Suprapubic skin (tissue), 4 donors: ENCODE measurements at places on chromosomes 5 and 9. TPM values are rescaled to one million over a fixed set of nuclear protein-coding genes. Genes with fewer than 3 reads are reported as not detected.
A peak's percentile ranks its signal among the peaks of the same experiment; 100 is the strongest.

DNA sequence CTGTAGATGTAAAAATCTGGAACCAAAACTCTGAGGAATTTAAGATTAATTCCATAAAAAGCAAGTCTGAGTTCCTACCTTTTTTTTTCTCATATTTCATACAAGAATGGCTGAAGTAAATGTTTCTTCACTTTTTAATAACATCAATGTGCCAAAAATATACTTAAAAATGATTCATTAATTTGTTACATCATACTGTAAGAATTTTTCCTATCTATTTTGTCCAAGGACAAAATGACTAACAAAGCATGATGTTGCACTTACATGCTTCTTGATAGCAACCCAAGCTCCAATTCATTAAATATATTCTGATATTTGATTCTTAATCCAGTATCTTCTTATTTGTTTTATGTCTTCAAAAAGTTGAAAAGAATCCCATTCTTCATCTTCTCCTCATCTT lies 988.3 kb downstream of the TLE1 start:
- H3K27me3 ChIP-seq = no peaks in the 10 kb centered on the region
- no peak overlapping the region for H3K4me3 ChIP-seq
- H3K27ac ChIP-seq = peak overlapping the region; percentile 49
- H3K4me1 ChIP-seq = peaks cover 5% of the 10 kb centered on the region

Gene ABCA1
- total RNA-seq = 63.1 TPM

GRCh38 chr5:142342128-142342981 lies 17.5 kb upstream of the SPRY4 start:
- H3K36me3 ChIP-seq = no peaks in the 10 kb centered on the region
- H3K4me3 ChIP-seq = no peak overlapping the region
- DNase-seq = peak; percentile 34
- no peak overlapping the region for H3K27ac ChIP-seq
- H3K4me1 ChIP-seq = no peaks in the 10 kb centered on the region

Gene ADAMTSL2
- 0.60 TPM for total RNA-seq

DNA sequence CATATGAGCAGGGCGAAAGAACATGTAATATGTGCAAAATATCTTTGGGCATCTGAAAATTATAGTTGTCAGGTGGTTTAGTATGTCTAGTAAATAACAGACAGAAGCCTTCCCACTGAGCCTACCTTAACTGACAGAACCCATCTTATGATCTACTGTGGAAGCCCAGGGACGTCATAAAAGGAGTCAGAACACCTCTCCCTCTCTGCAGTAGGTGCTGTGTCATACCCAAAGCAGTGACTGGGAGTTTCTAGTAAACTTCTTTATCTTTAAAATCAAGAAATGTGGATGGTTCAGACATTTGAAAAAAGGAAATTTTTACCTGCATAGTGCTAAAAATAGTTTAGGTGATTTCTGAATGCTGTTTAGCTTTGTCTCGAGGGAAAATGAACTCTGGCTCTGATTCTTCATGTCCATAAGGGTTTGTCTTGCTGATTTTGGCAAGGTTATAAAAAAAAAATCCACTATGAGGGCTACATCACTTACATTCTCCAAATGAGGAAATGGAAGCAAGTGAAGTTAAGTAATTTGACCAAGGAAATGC lies 104.0 kb downstream of the NUDT12 start:
- no peaks in the 10 kb centered on the region for H3K36me3 ChIP-seq
- no peaks in the 10 kb centered on the region for H3K4me1 ChIP-seq
- H3K4me3 ChIP-seq = no peak overlapping the region
- no peaks in the 10 kb centered on the region for H3K27me3 ChIP-seq

DNA sequence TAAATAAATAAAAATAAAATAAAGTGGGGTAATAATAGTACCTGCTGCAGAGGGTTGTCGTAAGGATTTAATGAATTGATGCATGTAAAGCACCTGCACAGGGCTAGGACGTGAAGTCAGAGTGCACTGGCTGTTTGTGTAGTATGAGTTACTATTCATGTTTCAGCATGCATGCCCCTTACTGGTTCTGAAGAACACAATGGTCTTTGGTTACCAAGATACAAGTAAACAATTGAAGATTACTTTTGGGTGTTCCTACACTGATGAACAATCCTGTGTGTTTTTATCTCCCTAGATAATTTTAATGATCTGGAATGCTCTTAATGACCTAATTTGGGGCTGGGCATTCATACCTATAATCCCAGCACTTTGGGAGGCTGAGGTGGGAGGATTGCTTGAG lies 23.2 kb upstream of the PRRC2B start:
- no peak for DNase-seq
- no peak overlapping the region for H3K4me3 ChIP-seq
- peak overlapping the region; percentile 78 for H3K27ac ChIP-seq
- H3K4me1 ChIP-seq = peaks cover 44% of the 10 kb centered on the region

GRCh38 chr5:425714-426113 lies 17.3 kb upstream of the EXOC3 start:
- H3K27ac ChIP-seq = no peak overlapping the region
- no peaks in the 10 kb centered on the region for H3K36me3 ChIP-seq
- no peak for DNase-seq
- no peak overlapping the region for H3K4me3 ChIP-seq

- H3K4me1 ChIP-seq = no peaks in the 10 kb centered on the region
- no peak for DNase-seq
- no peaks in the 10 kb centered on the region for H3K27me3 ChIP-seq
- H3K4me3 ChIP-seq = no peak overlapping the region
These were observed 153.2 kb downstream of the COMMD10 start for GRCh38 chr5:116237917-116238500.

GRCh38 chr9:69035438-69036308 lies at the start of gene FXN:
FXN (plus strand) TSS chr9:69035752; CDS start chr9:69035783, 31 bp downstream.
- H3K4me1 ChIP-seq = peaks cover 12% of the 10 kb centered on the region
- H3K4me3 ChIP-seq = peak within 1 kb of the TSS; percentile 86
- H3K27ac ChIP-seq = peak within 1 kb of the TSS; percentile 89
- no peaks in the 10 kb centered on the region for H3K27me3 ChIP-seq
- no peaks in the 10 kb centered on the region for H3K36me3 ChIP-seq

Gene RPL12
- 2,291 TPM for total RNA-seq

Gene MLANA
- total RNA-seq = 20.0 TPM

DNA sequence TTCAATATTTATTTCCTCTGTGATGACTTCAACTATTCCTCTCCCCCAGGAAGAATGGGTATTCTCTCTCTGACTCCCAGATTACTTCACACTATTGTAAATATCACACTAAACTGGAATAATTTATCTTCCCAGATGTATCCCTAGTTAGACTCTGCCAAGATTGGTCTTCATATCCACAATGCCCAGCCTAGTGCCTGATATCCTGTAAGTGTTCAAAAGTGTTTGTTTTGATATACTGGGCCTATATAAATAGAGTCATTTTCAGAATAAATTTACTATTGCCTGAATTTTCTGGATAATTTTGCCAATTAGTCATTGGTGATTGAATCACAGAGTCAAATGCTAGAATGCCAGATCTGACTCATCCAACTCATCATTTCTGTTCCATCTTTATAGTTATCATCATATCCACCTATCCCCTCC lies 143.7 kb upstream of the TNC start:
- no peaks in the 10 kb centered on the region for H3K36me3 ChIP-seq
- no peak overlapping the region for H3K4me3 ChIP-seq
- H3K27ac ChIP-seq = no peak overlapping the region
- peaks cover 18% of the 10 kb centered on the region for H3K4me1 ChIP-seq

DNA sequence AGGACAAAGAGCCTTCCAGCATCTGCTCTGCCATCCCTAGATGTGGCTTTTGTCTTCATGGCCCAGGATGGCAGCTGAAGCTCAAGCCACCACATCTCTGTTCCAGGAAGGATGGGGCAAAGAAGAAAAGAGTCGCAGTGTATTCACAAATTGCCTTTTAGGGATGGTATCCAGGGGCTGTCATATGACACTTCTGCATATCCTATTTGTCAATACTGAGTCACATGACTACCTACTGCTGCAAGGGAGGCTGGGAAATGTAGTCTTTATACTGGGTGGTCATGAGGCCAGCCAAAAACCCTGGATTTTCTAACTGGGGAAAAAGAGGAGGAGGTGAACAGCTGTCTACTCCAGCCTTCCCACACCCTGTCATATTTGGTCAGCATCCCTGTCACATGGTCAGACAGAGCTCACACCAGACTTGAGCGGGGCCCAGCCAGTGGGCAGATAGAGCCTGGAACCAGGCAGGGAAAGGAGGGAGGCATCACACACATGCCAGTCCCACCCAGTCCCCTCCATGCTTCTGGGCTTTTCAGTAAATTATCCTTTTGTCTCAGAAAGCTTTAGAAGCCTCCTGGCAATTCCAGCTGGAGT lies 52.0 kb downstream of the OLFM1 start:
- H3K4me3 ChIP-seq = no peak overlapping the region
- no peaks in the 10 kb centered on the region for H3K36me3 ChIP-seq
- H3K27me3 ChIP-seq = peaks cover 16% of the 10 kb centered on the region
- H3K27ac ChIP-seq = no peak overlapping the region
- H3K4me1 ChIP-seq = peaks cover 15% of the 10 kb centered on the region
- DNase-seq = no peak

Gene PLCXD3
- total RNA-seq = 1.6 TPM

Gene AJM1
- total RNA-seq = 2.3 TPM

Gene TRPM6
- 0.76 TPM for total RNA-seq

GRCh38 chr5:98524773-98525172 lies 248.7 kb upstream of the RGMB start:
- H3K27me3 ChIP-seq = no peaks in the 10 kb centered on the region
- DNase-seq = no peak
- no peaks in the 10 kb centered on the region for H3K4me1 ChIP-seq
- no peaks in the 10 kb centered on the region for H3K36me3 ChIP-seq

Gene SLC44A1
- 36.2 TPM for total RNA-seq

Gene SAXO1
- total RNA-seq = 0.05 TPM

GRCh38 chr9:127183814-127184582 lies 61.6 kb upstream of the ANGPTL2 start:
- H3K27ac ChIP-seq = peak overlapping the region; percentile 92
- H3K27me3 ChIP-seq = no peaks in the 10 kb centered on the region
- H3K4me1 ChIP-seq = peaks cover 52% of the 10 kb centered on the region
- no peaks in the 10 kb centered on the region for H3K36me3 ChIP-seq
- H3K4me3 ChIP-seq = no peak overlapping the region
- DNase-seq = no peak

DNA sequence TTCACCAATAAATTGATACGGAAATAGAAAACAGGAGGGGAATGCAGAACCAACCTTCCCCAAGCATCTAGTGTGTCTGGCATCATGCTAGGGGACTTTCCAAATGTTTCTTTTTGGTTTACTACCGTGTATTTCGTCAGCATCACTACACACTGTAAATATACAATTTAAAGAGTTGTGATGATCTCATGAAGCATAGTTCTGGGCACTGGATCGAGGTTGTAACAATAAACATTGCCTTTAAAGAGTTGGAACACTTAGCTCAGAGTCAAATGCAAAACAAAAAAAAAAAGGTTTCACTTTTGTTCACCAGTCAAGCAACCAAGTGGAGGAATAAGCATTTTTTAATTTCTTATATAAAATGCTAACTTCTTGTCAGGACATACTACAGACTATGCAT lies 2.9 kb upstream of the SCAI start:
- no peak overlapping the region for H3K27ac ChIP-seq
- H3K4me3 ChIP-seq = no peak overlapping the region
- peaks cover 22% of the 10 kb centered on the region for H3K36me3 ChIP-seq
- H3K4me1 ChIP-seq = peaks cover 22% of the 10 kb centered on the region
- H3K27me3 ChIP-seq = no peaks in the 10 kb centered on the region
- no peak for DNase-seq

Gene CMYA5
- 24.9 TPM for total RNA-seq

DNA sequence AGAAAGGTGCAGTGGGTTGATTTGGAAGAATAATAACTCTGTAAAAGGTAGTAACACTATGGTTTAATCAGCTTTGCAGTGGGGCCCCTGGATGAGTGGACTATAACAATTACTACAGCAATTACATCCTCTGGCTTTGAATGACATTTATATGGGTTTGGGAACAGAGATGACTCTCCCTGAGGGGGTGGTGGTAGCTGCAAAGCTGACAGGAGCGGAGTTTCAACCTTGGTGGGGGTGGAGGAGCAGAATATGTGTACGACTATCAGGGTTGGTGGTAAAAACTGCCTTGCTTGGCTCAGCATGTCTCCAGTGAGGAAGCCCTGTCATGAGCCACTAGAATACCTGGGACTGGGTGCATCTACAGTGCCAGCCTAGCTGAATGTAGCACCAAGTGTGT lies 28.3 kb upstream of the NR3C1 start:
- no peak overlapping the region for H3K4me3 ChIP-seq
- no peak overlapping the region for H3K27ac ChIP-seq
- no peaks in the 10 kb centered on the region for H3K36me3 ChIP-seq
- DNase-seq = no peak

- no peaks in the 10 kb centered on the region for H3K27me3 ChIP-seq
- DNase-seq = no peak
- no peak overlapping the region for H3K27ac ChIP-seq
- no peak overlapping the region for H3K4me3 ChIP-seq
These were observed 2.9 kb downstream of the RPS23 start for GRCh38 chr5:82275216-82275664.

GRCh38 chr9:115071176-115071575 lies 46.8 kb downstream of the TNC start:
- H3K27ac ChIP-seq = no peak overlapping the region
- no peaks in the 10 kb centered on the region for H3K36me3 ChIP-seq
- DNase-seq = no peak
- H3K4me3 ChIP-seq = no peak overlapping the region

DNA sequence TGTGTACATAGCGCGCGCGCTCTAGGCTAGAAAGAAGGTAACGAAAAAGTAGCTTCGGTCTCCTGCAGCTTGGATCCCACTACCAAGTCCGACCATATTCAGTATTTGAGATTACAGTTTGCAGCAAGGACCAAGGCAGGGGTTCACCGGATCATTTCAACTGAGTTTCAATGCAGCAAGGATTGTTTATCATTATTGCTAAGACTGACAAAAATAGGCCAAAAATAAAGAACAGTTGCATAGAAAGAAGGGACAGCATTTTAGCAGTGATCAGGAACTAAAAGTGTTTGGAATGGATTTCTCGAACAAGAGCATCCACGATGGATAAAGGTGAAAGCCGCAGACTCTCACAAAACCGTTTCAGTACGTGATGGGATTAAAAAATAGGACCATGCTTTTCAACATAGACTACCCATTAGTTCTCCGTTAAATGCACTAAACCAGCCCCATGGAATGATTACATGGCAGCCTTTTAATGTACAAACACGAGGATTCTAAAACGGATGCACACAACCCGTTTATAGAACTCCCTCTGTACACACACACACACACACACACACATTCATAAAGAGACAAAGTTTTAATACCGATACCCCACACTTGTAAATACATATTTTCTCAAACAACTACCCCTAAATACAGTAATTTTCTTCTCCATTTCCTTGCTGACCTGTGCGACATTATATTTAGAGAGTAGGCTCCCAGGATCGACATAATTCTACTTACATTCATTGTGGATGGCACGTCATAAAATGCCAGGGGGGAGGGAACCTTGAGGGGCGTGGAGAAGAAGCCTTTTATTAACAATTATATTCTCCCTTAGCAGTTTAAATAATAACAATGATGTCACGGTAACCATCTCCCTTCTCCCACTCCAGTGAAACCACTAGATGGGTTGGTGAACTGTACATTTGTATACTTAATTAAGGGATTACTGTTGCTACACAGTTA lies 197.1 kb downstream of the MEF2C start:
- H3K4me1 ChIP-seq = peaks cover 41% of the 10 kb centered on the region
- H3K36me3 ChIP-seq = no peaks in the 10 kb centered on the region

GRCh38 chr5:115433918-115434317 lies 110.7 kb downstream of the FEM1C start:
- H3K27ac ChIP-seq = no peak overlapping the region
- H3K4me1 ChIP-seq = peaks cover 21% of the 10 kb centered on the region
- no peak for DNase-seq
- H3K4me3 ChIP-seq = no peak overlapping the region
- H3K36me3 ChIP-seq = no peaks in the 10 kb centered on the region
- no peaks in the 10 kb centered on the region for H3K27me3 ChIP-seq

GRCh38 chr9:128211981-128212281 lies 8.8 kb downstream of the DNM1 start:
- H3K27me3 ChIP-seq = no peaks in the 10 kb centered on the region
- peak overlapping the region; percentile 29 for H3K27ac ChIP-seq
- peaks cover 58% of the 10 kb centered on the region for H3K4me1 ChIP-seq
- H3K36me3 ChIP-seq = no peaks in the 10 kb centered on the region

Gene OLFML2A
- total RNA-seq = 36.8 TPM
